WTC11 (cell line): ENCODE measurements at places on chromosomes 5 and 9. TPM values are rescaled to one million over a fixed set of nuclear protein-coding genes. Genes with fewer than 3 reads are reported as not detected.

DNA sequence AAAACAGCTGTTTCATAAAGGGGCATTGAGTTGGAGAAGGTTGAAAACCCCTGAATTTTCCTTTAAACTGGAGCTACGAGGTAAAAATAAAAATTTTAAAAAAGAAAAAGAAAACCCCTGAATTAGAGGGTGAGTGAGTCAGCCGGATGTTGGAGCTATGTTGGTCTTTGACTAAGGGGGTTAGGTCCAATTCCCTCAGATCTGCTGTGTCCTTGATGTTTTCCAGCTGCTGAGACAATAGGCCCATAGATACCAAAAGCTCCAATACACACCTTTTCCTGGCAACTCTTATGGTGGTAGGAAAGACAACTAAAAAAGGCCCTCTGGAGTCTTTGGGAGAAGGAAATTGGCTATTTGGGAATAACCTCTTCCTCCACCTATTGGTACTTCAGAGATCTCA is 79.4 kb upstream of the SAP30L start:
- DNase-seq: no peak

Gene NR2F1
- total RNA-seq: 0.18 to 0.34 TPM (median 0.31 TPM) in 3 replicates

DNA sequence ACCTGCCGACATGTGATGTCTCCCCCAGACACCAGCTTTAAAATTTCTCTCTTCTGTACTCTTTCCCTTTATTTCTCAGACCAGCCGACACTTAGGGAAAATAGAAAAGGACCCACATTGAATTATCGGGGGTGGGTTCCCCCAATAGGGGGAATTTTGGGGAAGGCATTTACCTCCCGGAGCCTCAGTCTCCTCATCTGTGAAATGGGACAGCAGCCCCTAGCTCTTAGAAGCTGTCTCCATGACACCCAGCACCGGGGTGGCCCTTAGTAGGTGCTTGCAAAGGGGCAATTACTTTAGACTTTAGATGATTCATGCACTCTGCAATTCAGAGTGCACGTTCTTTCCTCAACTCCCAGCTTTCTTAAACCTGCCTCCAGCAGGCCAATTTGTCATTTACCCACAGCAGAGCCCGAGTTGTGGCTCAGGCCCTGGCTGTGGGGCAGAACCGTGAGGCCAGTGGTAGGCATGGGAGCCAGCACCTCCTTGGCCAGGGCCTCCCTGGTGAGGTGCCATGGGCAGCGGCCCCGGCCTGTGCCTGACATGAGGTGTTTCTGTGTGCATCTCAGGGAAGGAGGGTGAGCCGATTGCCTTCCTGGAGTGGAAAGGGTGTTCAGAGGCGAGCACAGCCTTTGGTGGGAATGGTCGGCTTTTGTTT is 51.7 kb downstream of the SH3PXD2B start:
- DNase-seq: no peak

- no peak for DNase-seq
These were observed 383.5 kb downstream of the ARHGEF28 start for GRCh38 chr5:74009502-74009901.

Gene OR1J2
- total RNA-seq: not detected in 3 replicates

Gene PCDHGB2
- 4.1 to 5.5 TPM (median 5.2 TPM) in 3 replicates for total RNA-seq

DNA sequence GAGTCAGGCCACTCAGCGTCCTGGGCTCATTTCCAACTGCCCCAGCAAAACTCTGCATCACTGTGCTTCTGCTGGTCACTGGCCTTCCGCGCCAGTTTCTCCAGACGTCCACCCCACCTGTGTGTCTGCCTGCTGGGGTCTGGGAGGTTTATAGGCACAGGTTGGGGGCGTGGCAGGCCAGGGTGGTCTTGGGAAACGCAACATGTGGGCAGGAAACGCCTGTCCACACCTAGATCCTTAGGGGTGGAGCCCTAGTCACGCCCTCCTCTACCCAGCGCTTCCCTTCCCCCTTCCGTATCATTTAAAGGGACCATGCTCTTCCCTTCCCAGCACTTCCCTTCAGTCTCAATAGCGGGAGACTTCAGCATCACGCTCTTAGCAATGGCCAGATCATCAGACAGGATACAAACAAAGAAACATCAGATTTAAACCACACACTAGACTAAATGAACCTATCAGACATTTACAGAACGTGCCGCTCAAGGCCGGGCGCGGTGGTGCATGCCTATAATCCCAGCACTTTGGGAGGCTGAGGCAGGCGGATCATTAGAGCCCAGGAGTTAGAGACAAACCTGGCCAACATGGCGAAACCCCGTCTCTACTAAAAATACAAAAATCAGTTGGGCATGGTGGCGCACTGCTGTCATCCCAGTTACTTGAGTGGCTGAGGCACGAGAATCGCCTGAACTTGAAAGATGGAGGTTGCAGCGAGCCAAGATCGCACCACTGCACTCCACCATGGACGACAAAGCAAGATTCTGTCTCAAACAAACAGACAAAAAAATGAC is 11.8 kb upstream of the BTNL9 start:
- DNase-seq: peak; percentile 74

DNA sequence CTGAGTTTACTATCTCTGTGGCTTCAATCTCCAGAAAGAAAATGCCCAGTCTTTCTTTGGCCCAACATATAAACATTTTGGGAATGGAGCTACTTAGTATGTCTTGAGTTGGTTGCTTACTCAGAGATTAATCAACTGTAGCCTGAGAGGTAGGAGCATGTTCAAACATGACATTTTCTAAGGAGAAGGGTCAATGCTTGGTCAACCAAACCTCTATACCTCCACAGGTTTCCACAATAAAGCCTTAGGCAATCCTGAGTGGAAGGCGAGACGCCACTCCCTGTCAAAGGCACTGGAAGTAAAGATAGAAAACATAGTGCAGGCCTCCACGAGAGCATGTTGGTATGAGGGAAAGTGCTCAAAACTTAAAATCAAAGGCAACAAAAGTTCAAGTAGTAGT is 411.4 kb downstream of the KCTD16 start:
- DNase-seq: no peak

Gene ASS1
- 71.0 to 95.7 TPM (median 74.2 TPM) in 3 replicates for total RNA-seq
